ENCODE measurements at places on chromosomes 2 and 18.

- no peak for DNase-seq
Measured at GRCh38 chr18:37565977-37566478, 430 bp upstream of the CELF4 start.

DNA sequence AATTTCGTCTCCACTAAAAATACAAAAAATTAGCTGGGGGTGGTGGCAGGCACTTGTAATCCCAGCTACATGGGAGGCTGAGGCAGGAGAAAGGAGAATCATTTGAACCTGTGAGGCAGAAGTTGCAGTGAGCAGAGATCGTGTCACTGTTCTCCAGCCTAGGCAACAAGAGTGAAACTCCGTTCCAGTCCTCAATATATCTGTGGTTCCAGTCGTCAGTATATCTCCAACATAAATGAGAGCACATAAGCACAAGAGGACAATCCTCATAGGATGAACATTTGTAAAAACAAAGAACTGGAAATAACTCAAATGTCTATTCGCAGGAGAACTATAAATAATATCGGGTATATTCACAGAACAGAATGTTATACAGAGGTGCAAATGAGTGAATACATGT, 13.1 kb upstream of the PLEK start:
- no peak for DNase-seq

- no peak for DNase-seq
Measured at GRCh38 chr2:112618383-112618782, 27.4 kb upstream of the SLC20A1 start.

DNA sequence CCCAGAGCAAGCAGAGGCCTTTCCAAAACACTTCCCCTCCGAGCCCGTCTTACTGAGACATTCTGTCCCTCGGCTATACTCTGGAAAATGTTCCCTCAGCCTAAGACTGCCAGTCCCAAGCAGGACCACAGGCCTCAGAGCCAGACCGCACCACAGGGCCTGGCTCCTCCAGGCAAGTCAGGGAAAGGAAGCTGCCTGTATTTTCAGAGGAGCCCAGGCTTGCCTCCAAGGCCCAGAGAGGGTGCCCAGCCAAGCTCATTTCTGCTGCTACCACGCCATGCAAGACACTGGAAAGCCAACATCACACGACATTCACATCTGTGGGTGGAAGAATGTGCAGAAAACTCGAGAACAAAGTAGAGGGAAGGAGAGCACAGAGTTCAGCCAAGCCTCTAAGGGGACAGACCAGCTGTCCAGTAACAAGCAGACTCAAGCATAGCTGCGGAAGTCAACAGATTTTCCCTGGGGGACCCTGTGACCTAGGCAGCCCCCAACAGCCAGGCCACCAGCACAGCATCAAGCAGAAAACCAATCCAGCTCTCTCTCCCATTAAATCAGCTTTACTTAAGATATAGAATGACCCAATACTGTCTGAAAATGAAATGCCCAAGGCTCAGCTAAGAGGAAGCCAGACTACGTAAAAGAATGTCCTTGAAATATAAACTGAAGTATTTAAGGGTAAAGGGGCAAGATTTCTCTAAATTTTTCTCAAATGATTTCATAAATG, 123.9 kb downstream of the ZFP36L2 start:
- DNase-seq = no peak

DNA sequence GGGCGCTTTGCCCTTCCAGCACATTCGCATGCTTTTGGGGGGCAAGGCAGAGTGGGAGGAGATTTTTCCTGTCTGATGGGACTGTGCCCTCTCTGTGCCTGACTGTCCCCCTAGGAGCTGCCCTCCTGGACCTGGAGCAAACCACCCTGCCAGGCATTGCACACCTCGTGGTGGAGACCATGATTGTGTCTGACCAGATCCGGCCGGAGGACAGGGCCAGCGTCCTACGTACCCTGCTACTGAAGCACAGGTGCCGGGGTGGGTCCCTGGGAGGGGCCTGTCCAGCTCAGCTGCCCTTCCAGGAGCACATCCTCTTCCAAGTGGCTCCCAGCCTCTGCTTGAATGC, 5.3 kb downstream of the SLC4A3 start:
- DNase-seq = no peak

DNA sequence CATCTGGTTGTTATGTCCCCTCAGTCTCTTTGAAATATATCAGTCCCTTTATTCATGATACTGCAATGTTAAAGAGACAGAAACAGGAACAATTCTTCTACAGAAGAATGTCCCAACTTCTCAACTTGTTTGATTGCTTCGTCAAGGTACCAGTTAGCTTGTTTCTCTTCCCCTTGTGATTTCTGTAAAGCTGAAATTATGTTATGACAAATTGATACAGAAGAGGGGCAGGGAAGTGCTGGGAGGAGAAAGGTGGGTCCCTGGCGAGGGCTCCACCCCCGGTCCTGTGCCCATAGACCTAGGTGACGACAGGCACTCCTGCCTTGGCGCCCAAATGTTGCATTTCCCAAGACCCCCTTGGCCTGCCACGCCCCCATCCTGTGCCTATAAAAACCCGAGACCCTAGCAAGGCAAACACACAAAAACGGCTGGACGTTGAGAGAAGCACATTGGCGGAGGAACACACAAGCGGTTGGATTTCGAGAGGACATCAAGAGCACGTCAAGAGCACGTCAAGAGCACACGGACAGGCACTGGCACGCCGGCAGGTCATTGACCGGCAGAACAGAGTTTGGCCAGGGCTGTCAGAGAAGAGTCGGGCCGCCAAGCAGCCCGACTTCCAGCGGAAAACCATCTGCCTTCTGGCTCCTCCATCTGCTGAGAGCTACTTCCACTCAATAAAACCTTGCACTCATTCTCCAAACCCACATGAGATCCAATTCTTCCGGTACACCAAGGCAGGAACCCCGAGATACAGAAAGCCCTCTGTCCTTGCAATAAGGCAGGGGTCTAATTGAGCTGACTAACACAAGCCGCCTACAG, 11.5 kb upstream of the RTN4 start:
- no peak for DNase-seq

DNA sequence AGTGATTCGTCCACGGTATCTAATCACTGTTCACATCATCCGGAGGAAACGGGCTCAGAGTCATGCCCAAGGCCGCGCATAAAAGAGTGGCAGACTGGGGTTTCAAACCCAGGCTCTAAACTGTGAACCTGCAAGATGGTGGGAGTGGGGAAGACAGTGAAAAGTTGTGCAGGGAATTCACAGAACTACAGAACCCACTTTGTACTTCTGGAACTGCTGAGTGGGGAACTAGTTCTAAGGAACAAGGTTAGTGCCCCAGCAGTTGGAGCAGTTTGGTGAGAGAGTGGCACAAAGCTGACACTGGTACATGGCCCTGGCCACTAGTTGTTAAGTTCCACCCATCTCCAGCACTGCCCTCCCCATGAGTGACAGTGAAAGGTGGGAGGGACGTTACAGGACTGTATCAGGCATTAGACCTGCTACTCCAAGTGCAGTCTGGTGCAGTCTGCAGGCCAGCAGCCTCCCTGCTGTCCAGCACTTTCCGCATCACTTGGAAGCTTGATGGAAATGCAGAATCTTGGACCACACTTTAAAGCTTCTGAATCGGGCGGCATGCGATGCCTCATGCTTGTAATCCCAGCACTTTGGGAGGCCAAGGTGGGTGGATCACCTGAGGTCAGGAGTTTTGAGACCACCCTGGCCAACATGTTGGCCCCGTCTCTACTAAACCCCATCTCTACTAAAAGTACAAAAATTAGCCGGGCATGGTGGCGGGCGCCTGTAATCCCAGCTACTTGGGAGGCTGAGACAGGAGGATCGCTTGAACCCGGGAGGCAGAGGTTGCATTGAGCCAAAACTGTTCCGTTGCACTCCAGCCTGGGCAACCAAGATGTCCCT, 47.3 kb downstream of the C2orf42 start:
- DNase-seq = no peak

- no peak for DNase-seq
Measured at GRCh38 chr2:231521443-231521842, 8.8 kb downstream of the NMUR1 start.

DNA sequence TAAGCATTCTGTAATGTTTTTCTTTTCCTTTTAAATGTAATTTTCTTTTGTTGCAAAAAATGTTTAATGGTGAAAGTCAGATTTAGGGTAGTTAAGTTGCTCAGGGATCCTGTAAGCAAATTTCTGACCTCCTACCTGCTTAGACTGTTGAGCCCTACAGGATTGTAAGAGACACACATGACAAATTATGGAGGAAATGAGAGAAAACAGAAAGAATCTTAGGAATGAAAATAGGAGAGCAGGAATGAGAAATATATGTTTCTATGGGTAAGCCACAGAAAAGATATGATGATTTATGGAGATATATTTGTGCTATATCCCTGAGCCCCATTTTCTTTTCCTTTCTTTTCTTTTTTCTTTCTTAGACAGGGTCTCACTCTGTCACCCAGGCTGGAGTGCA, 28.3 kb downstream of the CYBRD1 start:
- no peak for DNase-seq

- DNase-seq = no peak
Measured at GRCh38 chr2:8281950-8282857, 399.7 kb upstream of the ID2 start.

All from right renal cortex interstitium (tissue), 3 donors.